ENCODE measurements at places on chromosomes 1 and 21. TPM values are rescaled to one million over a fixed set of nuclear protein-coding genes. Genes with fewer than 3 reads are reported as not detected.

- DNase-seq: no peak
Observed at GRCh38 chr1:29752141-29752540, 515.8 kb downstream of the PTPRU start.

DNA sequence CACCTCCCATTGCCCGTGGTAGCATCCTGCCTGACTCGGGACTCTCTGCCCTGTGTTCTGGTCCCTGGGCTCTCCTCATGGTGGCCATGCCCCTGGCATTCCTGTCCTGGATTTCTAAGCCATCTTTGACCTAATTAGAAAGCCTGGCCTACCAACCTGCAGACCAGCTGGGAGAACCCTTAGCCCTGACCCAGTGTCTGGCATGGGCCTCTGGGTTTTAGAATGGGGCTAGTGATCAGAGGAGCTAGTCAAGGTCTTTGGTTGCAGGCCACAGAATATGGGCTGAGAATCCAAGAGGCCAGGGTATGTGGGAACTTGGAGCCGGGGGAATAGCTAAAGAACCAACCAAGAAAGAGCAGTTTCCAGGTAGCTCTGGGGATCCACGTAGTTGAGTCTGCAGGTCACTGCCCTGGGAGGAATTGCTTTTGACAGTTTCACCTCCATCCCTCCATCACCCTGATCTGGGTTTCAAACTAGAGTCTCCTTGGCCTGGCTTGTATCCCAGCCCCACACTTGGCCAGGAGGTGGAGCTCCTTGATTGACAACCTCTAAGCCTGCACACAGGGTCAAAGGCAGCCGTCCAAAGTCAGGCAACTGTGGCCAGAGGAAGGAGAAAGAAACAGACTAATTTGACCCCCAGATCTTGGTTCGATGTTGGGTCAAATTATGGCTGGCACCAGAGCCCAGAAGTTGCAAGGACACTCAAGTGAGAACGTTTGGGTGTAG, 54.7 kb upstream of the ABCG1 start:
- no peak for DNase-seq

DNA sequence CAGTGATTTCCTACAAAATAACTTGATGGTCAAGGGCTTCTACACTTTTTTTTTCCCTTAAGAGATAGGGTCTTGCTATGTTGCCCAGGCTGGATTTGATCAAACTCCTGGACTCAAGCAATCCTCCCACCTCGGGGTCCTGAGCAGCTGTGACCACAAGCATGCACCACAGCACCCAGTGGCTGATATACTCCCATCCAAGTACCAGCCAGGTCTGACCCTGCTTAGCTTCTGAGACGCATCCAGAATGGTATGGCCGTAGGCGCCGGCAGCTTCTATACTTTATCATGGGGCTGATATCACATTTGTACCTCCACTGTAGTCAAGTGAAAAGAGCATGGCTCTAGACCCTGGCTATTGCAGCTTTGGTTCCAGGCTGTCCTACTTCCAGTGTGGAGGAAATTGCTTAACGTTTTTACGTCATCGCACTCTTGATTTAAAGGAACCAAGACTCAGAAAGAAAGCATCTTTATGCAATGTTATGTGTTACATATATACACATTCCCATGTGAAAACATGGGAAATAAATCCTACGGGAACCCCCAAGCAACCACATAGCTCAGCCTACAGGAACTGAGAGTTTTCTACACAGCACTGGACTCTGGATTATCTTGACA, 39.5 kb downstream of the PDPN start:
- no peak for DNase-seq

- no peak for DNase-seq
Observed at GRCh38 chr1:75308365-75308764, 174.2 kb downstream of the LHX8 start.

DNA sequence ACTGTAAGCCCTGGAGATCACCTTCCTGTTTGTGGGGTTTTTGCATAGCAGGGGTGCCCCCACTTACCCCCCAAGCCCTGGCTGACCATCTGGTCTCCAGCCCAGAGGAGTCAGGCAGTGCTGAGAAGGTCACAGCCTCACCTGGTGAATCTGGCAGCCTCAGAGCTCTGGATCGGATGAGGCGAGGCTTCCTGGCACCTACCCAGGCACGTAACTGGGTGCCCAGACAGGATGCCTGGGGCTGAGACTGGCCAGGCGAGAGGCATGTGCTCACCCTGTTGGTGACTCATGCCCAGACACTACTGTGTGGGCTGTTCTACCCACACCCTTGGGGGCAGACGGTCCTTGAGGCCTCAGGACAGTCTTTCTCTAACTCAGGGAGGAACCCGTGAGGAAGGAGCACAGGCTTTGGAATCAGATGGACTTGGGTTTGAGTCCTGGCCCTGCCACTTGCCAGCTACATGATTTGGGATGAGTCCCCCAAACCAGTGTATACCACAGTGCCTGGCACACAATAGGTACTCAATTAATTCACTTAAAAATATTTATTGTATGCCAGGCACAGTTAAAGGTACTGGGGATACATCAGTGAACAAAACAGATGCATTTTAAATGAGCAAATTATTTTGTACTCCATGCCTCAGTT, 15.1 kb upstream of the PADI3 start:
- DNase-seq: peak; percentile 98

GRCh38 chr1:35046730-35047129, 15.0 kb upstream of the ZMYM6 start:
- DNase-seq: no peak

DNA sequence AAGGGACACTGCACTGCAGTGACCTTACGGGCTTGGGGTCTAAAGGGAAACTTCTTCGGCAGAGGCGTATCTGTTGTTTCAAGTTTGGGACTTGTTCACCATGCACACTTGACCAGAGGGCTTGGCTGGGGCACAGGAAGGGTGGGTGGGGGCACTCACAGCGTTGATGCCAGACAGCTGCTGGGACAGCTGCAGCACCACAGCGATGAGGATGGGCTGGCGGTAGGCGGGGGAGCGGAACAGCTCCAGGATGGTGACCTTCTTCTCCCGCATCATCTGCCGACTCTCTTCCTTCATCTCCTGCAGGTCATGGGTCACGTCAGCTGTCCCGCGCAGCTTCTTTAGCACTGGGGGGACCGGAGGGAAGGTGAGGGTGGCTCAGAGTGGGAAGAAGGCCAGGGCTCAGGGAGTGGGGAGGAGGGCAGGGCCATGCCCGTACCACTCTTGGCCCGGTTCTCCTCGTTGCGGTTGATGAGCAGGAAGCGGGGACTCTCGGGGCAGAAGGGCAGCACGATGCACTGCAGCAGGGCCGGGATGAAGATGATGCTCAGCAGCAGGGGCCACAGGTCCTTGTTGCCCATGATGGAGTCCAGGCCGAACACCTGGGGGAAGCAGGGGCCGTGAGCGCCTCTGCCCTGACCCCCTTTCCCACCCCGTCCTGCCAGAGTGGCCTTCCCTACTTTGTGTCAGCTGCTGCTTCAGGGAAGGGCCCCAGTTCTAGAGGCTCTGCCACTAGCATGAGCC, 29.1 kb downstream of the SLC2A1 start:
- peak; percentile 44 for DNase-seq

DNA sequence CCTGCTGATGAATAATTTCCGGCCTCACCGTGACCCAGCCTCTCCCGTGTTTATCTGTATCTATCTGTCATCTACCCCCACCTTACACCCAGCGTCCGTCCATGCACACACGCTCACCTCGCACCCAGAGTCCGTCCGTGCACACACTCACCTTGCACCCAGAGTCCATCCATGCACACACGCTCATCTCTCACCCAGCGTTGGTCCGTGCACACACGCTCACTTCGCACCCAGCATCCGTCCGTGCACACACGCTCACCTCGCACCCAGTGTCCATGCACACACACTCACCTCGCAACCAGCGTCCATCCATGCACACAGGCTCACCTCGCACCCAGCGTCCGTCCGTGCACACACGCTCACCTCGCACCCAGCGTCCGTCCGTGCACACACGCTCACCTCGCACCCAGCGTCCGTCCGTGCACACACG, 25.0 kb upstream of the COL18A1 start:
- DNase-seq: peak; percentile 48

DNA sequence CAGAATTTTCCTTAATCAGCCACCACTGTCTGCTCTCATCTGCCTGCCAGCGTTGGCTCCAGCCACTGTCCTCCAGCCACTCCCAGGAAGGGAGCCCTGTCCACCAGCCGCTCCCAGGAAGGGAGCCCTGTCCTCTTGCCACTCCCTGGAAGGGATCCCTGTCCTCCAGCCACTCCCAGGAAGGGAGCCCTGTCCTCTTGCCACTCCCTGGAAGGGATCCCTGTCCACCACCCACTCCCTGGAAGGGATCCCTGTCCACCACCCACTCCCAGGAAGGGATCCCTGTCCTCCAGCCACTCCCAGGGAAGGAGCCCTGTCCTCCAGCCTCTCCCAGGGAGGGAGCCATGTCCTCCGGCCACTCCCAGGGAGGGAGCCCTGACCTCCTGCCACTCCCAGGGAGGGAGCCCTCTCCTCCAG, 726.5 kb downstream of the PTPRU start:
- DNase-seq: no peak

- DNase-seq: no peak
Observed at GRCh38 chr1:41855713-41856112, 63.0 kb downstream of the HIVEP3 start.

GRCh38 chr1:203456577-203456976, 19.0 kb upstream of the PRELP start:
- no peak for DNase-seq

DNA sequence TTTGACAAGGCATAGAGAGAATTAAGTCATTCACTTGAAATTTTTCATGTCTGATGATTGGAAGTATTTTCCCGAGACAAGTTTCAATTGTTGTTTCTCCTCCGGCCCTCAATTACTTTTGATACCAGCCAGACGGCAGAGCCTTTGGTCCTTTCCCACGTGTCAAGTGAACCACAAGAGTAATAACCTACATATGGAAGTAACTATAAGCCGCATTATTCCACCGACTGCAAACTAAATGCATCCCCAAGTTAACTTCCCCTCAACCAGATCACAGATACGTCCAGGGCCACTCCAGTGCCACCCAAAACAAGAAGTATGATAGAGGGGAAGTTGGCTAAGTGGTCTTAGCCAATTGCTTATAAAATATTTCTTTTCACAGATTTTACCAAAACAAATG, 20.2 kb downstream of the COLGALT2 start:
- DNase-seq: no peak

DNA sequence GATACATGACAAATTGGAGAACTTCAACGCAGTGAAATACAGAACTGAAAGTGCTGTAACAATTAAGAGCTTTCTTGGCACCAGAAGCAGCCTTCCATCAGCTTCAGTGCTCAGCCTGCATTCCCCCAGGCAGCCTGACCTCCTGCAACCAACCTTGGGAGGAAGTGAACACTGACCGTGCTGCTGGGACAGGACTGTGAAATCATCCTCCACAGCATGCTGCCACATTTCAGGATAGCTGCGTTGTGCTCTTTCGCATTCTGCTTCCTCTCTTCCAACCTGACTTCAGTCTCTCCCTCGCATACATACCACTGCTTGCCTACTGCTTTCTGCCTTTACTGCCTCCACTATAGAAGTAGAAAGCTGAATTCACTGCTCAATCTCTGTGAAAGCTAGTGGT, 388.6 kb downstream of the RWDD3 start:
- no peak for DNase-seq

DNA sequence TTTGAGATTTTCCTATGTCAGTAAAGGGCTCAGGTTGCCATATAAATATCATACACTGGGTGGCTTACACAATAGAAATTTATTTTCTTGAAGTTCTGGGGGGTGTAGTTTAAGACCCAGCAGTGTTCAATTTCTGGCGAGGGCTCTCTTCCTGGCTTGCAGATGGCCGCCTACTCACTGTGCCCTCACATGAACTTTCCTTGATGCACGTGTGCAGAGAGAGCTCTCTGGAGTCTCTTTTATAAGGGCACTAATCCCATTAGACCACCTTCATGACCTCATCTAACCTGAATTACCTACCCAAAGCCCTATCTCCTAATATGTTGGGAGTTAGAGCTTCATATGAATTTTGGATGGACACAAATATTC, 21.1 kb downstream of the TMEM51 start:
- no peak for DNase-seq

- peak; percentile 39 for DNase-seq
Observed at GRCh38 chr1:46370214-46370633, 23.9 kb upstream of the FAAH start.

- DNase-seq: no peak
Observed at GRCh38 chr1:220702733-220703270, 12.6 kb downstream of the C1orf115 start.

DNA sequence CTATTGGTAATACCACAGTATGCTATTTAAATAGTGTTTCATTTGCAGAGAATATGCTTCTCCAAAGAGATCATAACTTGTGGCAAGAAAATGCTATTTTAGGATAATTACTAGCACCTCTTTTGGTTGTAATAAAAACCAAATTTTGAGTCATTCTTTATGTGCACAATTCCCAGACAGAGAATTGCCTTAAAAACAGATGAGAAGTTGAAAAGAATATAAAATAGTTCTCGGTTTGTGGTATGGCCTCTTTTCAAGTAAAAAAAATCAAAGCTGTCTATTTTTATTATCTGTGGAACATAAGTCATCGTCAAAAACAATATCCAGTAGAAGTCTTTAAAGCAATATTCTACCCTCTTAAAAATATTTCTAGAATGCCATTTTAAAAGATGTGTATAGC, 185.9 kb downstream of the GREM2 start:
- no peak for DNase-seq

DNA sequence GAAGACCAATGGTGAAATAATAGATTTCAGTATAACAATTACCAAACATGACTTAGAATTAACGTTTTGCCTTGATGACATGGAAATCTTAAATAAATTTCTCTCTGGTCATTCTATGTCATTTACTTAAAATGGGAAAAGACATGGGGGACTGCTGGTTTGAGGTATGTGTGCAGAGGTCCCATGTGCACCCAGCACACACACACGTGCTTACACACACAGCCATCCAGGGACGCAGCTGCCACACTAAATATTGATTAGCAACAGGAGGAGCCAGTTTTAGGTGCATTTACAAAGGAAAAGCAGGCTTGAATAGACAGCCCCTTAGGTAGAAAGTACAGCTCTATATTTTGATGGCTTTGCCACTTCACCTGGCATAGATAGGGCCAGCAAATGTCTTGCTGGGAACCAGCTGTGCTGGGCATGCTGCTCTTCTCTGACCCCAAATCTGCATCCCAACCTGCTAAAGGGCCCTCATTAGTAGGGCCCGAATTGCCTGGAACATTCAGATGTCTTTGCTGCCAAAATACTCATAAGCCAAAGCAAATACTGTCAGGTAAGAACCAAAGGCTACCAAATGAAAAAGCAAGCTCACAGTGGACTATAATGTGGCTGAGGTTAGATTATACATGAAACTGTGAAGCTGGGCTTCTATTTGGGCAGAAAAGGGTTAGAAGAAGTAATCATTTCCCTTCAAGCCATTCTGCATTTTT, 399.9 kb downstream of the HHAT start:
- no peak for DNase-seq

PDZK1 gene
- total RNA-seq: 0.29 TPM

ATF3 gene
- 3.2 TPM for total RNA-seq

ZSCAN20 gene
- total RNA-seq: 11.2 TPM

PLA2G2C gene
- total RNA-seq: not detected

DYNLT5 gene
- 1.4 TPM for total RNA-seq

COG2 gene
- total RNA-seq: 25.3 TPM

SPRR3 gene
- not detected for total RNA-seq

ZNF670 gene
- total RNA-seq: 3.8 TPM
